ENCODE measurements at places on chromosomes 5 and 9. TPM values are rescaled to one million over a fixed set of nuclear protein-coding genes. Genes with fewer than 3 reads are reported as not detected.

The TAF11L4 gene
- not detected for total RNA-seq

The RLN2 gene
- not detected for total RNA-seq

The NMUR2 gene
- not detected for total RNA-seq

The COL15A1 gene
- total RNA-seq = 10.6 TPM

The PKD2L2 gene
- total RNA-seq = not detected

The NRARP gene
- 32.3 TPM for total RNA-seq

The LHX3 gene
- not detected for total RNA-seq

The GABRB2 gene
- not detected for total RNA-seq

The EFNA5 gene
- total RNA-seq = 17.9 TPM

The PELO gene
- total RNA-seq = 10.4 TPM

The LCN1 gene
- total RNA-seq = not detected

- no peak for DNase-seq
Observed at GRCh38 chr5:95864944-95865504, 42.5 kb upstream of the GLRX start.

GRCh38 chr5:180052211-180052818, 19.2 kb downstream of the RNF130 start:
- no peak for DNase-seq

- DNase-seq = no peak
Observed at GRCh38 chr9:20466328-20467008, 155.8 kb downstream of the MLLT3 start.

GRCh38 chr5:67578011-67578410, 381.4 kb upstream of the CD180 start:
- DNase-seq = no peak

GRCh38 chr5:76473661-76474060, 70.6 kb downstream of the IQGAP2 start:
- no peak for DNase-seq

DNA sequence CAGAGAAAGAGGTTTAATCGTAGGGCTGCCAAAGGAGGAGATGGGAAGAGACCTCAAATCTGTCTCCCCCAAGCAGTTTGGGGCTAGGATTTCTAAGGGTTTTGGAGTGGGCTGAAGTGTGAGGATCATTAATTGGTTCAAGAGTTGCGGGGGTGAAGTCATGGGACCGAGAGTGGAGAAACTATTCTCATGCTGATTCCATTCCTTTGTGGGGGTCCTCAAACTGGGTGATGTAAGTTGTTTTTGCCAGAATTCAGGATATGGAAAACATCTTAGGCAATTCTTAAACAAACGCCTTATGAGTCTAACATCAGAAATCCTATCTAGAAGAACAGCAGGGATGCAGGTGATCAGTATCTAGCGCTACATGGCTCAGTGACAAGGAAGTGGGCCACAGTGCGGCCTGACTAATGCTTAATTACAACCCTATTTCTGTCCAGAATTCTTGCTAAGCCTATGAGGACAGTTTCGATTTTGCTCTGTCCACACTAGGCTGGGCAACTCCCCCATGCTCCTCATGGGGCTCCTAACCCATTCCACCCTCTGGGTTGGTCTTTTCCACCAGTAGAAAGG, 27.7 kb upstream of the TRIO start:
- no peak for DNase-seq

DNA sequence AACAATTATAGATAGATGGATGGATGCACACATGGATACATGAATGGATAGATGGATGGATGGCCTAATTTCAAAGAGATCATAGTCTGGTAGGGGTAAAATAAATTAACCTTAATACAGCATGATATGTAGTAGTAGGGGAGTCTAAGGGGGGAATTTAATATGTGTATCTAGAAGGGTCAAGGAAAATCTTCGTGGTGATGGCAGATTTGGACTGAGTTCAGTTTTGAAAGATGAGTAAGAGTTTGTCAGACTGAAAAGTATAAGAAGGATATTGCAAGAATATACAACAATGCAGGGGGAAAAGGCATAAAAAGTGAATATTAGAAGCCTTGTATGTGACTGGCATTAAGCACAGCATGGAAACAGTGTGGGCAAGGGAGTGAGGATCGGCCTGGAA, 98.7 kb downstream of the ZNF462 start:
- DNase-seq = no peak

DNA sequence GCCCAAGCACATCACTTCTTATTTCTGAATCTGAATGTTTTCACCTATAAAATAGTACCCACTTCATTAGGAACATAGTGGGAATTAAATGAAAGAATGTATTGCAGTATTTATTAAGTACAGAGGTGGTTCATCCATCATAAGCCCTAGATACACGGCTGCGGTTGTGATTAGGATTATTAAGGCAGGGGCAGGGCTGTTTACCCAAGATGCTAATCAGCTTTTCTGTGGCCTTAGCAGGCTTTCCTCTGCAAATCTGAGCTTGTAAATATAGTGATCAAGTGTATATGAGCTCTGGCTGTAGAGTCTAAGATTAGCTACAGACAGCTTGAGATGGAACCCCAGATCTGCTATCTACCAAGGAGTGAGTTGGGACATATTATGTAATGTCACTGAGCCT, 124.1 kb upstream of the ADRA1B start:
- DNase-seq = no peak

DNA sequence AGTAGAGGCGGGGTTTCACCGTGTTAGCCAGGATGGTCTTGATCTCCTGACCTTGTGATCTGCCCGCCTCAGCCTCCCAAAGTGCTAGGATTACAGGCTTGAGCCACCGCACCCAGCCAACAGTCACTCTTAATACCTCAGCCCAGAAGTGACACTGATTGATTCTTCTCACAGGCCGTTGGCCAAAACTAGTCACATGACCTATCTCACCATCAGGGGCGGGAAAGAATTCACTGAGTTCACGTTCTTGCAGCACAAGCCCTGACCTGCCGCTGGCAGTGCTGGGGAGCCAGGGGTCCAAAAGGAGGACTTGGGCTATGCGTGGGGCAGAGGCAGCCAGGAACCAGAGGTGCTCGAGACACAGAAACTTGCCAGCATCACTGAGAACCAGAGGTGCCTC, 55.0 kb upstream of the CPLX2 start:
- DNase-seq = no peak

DNA sequence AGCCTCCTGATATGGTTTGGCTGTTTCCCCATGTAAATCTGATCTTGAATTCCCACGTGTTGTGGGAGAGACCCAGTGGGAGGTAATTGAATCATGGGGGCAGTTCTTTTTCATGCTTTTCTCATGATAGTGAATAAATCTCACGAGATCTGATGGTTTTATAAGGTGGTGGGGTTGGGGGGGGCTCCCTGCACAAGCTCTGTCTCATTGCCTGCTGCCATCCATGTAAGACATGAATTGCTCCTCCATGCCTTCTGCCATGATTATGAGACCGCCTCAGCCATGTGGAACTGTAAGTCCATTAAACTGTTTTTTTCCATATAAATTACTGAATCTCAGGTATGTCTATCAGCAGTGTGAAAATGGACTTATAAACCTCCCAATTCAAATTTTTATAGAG, 12.8 kb downstream of the XRCC4 start:
- no peak for DNase-seq

DNA sequence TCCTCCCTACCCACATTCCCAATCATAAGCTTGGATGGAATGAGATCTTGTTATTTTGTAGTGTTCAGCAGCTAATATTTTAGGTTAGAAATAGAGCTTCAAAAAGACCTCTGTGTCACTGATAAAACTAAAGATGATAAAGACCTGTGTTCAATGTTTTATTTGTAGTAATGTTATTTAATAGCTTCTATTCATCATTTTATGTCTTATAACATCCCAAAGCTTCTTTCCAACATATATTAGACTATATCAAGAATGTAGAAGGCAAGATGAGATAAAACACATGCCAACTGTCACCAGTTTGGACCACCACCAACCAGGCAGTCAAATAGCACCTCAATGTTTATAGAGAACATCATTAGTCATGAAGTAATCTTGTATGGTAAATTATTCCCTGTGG, 409.5 kb upstream of the ITGA1 start:
- DNase-seq = no peak

- no peak for DNase-seq
Observed at GRCh38 chr5:73282383-73282782, 109.4 kb downstream of the TMEM174 start.

DNA sequence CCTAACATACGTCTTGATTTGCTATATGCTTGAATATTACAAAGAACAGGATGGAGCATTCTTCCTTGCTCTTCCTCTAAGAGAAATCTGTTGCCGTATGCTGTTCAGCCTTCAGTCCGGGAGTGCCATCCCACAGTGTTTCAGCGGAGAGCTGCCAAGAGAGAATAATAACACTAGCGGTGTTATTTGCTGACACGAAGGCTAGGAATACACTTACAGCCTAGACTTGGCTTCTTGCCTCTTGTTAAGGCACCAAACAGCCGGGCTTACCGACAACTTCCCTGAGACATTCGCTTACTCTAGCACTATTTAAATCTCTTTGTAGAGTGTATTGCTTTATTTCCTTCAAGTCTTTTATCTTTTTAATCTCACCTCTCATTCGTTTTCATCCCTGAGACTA, 31.4 kb downstream of the KCTD16 start:
- no peak for DNase-seq

DNA sequence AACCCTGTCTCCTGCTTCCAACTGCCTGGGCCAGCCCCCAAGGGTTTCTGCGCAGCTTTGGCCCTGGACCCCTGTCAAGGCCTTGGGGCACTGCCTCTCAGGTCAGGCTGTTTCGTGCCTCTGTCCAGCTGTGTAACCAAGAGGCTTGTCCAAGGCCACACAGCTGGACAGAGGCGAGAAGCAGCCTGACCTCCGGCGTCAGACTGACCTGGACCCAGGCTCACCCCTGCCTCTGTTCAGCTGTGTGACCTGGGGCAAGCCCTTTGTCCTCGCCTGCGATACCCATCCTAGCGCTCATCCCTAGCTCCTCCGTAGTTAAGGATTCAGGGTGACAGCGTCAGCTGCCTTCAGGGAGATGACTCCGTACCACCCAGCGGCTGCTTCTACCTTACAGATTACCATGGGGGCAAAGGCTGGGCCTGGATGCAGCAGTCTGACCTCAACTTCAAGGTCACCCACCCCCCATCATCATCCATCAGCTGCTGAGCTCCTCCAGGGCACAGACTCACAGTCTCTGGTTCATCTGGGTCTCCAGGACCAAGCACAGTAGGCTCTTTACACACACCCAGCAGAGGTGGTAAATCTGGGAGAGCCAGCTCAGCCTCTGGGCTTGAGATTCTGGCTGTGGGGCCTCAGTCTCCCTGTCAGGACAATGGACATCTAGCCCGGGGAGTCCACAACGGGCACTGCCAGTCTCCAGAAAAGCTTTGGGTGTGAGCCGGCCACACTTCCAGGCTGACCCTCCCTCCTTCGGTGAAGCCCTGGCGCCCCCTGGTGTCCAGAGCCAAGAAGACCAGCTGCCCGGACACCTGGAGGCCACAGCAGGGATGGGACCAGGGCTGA, 7.9 kb downstream of the AK1 start:
- no peak for DNase-seq

DNA sequence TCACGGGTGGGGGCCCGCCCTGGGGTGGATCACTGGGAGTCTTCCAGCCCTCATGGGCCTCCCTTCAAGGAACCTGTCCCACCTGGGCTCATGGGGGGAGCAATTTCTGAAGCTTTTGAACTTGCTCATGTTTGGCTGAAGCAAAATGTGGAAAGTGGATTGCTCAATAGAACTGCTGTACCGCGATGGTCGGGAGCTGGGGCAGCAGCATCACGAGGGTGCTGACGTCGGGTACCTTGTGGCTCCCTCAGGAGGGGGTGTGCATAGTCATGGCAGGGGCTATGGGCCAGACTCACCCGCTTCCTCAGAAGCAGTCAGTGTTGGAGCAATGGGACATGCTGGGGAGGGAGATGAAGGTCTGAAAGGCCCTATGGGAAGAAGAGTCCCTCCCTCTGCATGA, 57.9 kb downstream of the PRRT1B start:
- no peak for DNase-seq

DNA sequence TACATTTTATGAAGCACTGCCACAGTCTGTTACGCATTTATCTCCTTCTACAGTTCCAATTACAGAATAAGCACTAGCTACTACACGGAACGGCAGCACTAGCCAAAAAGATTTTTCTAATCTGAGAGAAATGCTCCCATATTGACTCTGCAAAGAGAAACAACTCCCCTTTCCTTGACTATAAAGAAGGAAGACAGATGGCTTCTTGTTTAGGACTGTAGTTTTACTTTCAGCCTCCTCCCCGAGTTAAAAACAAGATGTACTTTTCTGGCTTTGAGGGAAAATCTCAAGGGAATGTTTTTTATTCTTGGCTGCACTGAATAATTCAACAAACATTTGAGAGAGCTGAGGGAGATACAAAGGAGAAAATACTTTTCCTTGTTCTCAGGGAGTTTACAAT, 1.9 kb upstream of the SLC44A1 start:
- DNase-seq = no peak

DNA sequence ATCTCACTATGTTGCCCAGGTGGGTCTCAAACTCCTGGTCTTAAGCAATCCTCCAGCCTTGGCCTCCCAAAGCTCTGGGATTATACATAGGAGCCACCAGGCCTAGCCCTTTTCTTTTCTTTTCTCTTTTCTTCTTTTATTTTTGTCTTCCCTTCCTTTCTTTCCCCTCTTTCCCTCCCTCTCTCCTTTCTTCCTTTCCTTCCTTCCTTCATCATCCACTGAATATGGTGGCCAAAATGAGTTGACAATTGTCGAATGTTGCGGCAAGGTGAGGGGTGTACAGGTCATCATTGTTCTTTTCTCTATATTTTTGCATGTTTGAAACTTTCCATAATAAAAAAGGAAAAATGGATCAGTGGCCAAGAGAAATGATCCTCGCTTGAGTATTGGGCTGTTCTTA, 32.1 kb upstream of the BASP1 start:
- DNase-seq = no peak

DNA sequence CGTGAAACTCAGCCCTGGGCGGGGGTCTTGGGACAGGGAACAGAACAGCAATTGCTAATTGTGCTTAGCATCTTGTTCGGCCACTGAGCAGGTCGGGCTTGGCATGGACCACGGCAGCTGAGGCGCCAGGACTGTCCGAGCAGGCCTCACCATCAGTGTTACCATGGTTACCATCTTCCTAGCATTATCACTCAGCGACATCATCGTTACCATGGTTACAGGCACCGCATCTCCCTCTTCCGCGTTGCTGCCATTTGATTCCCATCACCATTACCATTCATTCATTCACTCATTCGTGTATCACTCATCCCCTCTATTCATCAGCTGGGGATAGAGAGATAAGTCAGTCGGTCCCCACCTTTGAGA, 81.0 kb upstream of the ZBTB43 start:
- DNase-seq = no peak

GRCh38 chr5:153460421-153460820, 30.0 kb upstream of the GRIA1 start:
- no peak for DNase-seq

DNA sequence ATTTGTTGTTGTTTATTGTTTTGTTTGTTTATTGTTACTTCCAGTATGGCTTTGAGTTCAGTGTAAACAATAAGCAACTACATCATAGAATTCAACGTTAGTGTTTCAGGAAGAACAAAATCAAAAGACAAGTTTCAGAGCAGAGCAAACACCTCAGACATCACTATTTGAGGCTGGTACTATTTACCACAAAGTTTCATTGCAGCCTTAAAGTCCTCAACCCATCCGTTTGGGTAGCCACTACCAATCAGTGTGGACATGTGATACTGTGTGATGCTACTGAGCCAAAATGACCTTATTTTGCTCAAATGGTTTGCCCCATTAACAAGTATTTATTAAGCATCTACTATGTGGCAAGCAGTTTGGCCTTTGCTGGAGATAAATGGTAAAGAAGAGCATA, 458.5 kb upstream of the PTGER4 start:
- DNase-seq = no peak
